ENCODE measurements at places on chromosomes 3 and 15.

DNA sequence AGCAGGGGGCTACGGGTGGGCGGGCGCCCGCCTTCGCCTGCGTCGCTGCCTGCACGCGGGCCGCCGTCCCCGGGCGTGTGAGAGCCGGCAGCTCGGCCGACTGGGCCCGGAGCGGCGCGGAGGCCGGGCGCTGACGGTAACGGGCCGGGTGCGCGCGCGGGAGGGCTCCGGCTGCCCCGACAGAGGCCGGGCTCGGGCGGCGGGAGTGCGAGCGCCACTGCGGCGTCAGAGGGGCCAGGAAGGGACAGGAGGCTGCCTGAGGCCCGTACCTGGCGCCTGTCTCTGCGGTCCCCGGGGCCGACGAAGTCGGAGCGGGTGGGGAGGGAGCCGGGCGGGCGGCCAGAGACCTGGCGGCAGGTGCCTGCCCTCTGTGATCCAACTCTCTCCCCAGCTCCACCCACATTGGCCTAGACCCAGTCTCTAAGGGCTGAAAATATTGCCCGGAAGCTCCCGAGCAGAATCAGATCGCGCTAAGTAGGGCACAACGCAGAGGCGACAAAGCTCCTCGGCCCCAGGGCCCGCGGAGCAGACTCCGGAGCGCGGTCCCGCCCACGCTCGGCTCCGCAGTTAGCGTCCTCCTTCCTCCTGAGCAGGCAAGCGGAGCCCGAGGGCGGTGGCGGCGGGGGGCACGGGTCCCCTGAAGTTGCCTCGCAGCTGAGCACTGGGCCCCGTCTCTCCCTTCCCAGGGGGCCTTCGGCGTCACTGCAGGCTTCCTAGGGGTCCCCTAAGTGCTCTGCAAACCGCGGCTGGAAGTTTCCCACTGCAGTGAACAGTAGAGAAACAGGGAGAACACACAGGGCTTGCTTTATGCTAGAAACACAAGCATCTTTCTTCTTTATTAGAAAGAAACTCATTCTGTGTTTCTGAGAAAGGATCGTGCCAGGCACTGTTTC, at the start of gene MAN2A2:
MAN2A2 (plus strand) TSS at position 463 of the 893 bp plus-strand sequence. CDS start 906 bp downstream, outside the sequence.
- peak; percentile 52 for DNase-seq

DNA sequence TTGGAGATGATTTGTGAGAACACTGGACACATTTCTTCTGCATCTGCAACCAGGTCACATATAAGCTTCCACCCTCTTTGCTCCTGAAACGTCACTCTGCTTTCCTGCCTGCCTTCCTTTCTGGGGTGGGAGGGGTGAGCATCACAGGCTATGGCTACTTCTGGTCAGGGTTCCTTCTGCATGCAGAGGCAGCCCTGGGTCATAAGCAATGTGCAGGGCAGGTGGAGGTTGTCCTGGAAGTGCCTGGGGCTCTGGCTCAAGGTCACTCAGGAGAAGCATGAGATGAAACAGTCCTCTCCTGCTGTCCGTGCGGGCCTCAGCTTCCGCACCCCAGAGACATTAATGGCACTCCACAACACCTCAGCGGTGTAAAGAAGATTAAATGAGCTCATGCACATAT, 15.1 kb downstream of the SLC6A20 start:
- no peak for DNase-seq

DNA sequence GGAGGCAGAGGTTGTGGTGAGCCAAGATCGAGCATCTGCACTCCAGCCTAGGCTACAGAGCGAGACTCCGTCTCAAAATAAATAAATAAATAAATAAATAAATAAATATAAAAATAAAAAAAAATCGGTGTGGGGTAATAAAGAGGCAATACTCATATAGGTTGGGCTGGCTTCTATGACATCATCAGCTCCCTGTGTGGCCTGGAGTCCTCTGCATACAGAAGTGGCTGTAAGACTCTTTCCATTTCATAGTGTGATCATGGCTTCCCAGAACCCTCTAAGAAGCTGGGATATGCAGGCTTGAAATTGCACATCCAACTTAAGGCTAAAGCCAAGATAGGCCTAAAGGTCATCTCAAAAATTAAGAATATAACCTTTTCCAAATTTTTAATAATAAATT, 101.6 kb downstream of the ZIC4 start:
- DNase-seq: no peak

- DNase-seq: no peak
Observed at GRCh38 chr15:63107895-63108546, 13.6 kb upstream of the LACTB start.

DNA sequence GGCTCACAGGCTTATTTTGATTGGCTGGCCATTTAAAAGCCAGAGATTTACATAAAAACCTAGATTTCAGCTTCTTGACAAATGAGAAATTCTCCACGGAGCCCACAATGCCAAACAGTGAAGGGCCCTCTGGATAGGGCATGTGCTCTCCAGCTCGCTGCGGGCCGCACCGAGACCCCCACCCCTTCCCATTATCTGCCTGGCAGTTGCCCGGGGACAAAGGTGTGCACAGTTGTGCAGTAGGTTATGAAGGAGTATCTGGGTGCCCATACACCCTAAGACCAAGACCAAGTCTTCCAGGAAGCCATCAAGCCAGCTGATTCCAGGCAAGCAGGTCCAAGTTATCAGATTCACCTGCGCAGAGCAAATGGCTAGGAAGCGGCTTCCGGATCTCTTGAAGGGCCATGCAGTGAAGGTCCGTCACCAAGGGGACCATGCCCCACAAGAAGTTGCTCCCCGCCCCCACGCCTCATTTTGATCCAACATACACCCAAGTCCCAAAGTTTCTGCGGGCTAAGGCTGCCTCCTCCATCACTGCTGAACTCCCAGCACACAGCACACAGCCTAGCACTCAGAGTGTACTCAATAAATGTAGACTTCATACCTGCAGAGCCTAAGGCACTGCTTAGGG, 1.3 kb downstream of the MRPS25 start:
- no peak for DNase-seq

- DNase-seq: no peak
Observed at GRCh38 chr3:16452261-16452660, 61.2 kb downstream of the RFTN1 start.

DNA sequence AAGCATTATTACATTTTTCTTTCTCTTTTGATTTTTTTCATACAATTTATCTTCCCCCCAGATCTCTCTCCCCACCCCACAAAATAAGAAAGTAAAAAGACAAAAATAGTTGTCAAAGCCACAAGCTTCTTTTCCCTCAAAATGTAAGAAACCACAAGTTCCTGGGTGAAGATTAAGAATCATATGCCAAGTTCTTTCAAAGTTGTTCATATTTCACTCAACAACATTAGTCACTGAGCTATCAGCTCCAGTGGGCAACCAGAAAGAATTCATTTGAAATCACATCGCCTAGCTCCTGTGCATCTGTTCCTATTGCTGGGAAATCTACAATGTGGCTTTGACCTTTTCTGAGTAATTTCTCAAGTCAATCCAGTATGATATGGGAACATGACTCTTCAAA, 681.6 kb upstream of the ARPP21 start:
- no peak for DNase-seq

DNA sequence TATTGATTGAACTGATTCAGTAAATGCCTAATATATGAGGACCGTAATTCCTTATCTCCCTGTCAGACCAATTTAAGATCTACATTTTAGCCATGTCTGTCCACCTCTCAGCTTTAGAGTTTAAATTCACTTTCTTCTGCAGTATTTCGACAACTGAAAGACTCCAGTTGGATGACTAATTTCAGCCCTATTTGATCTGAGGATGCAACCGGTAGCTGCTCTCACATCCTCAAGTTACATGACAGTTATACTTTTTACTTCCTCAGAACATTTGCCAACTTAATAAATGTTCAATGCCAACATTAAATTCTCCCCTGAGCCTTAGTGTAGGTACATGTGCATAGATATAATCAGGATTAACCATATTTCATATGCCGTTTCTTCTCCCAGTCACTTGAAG, 2.5 kb upstream of the HHLA2 start:
- DNase-seq: no peak

DNA sequence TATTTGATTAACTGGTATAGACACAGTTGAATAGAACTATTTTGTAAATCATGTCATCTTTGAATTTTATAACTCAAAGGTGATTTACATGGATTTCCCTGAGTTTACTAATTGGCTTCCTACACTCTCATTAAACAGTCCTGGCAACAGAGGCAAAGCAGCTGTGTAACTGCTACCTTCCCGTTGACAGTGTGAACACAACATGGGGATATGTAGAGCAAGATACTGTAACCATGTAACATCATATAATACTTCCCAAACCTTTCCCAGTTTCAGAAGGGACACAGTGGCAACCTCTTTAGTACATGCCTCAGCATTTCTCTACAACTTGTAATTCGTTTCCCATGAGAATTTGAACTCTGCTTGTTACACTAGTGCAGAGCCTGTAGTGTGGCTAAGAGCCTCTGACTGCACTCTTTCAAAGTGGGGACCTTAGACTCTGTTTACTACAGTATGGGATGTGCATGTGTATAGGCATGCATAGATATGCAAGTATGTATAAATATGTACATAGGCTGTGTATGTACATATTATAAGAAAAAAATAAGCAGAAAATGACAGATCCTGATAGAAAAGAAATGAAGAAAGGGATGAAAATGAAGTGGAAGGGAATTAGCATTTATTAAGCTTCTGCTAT, 299.3 kb downstream of the SLC9A9 start:
- DNase-seq: no peak

GRCh38 chr3:138875096-138875753, 40.5 kb upstream of the PIK3CB start:
- DNase-seq: no peak

- no peak for DNase-seq
Observed at GRCh38 chr15:64701482-64702184, 73.8 kb downstream of the RBPMS2 start.

GRCh38 chr15:42845581-42845980, 75.0 kb downstream of the TTBK2 start:
- no peak for DNase-seq

GRCh38 chr15:87263871-87264270, 992.7 kb downstream of the NTRK3 start:
- DNase-seq: no peak

GRCh38 chr15:44250566-44251205, 37.8 kb upstream of the GOLM2 start:
- DNase-seq: no peak

DNA sequence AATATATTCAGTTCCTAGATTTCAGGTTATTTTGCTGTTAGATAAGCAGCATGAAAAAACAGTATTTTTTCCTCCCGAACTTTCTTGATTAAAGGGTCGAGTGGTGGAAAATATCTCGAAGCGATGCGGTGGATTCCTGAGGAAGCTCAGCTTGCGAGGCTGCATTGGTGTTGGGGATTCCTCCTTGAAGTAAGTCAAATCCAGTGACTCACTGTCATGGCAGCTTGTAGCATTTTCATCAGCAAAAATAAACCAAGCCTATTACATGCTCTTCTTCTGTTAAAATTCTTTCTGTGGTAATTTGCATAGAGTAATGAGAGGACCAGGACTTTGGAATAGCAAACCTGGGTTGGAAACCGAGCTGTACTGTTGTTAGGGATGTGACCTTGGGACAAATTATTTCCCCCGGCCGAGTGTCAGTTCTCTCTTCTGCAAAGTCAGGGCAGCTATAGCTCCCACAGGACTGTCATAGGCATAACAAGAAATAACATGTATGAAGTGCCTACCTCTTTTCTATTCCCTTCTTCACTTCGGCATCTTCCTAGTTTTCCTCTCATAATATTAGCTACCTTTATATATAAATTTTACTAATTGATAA, 75.6 kb downstream of the UBP1 start:
- DNase-seq: no peak

- DNase-seq: no peak
Observed at GRCh38 chr3:160935413-160936095, 169.6 kb downstream of the B3GALNT1 start.

DNA sequence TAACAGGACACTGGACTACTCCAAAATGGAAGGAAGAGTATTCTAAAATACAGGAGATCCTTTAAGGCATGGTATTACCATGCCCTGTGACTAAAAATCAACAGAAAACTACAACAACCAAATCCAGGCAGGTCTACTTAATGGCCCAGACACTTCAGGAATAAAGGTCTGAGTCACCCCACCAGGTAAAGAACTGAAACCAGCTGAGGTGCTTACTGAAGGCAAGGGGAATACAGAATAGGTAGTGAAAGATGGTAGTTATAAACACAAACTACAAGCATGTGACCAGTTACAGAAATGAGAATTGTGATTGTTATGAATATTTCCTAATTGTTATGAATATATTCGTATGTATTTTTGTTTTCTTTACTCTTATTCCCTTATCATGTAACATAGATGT, 13.4 kb downstream of the IFT57 start:
- no peak for DNase-seq

DNA sequence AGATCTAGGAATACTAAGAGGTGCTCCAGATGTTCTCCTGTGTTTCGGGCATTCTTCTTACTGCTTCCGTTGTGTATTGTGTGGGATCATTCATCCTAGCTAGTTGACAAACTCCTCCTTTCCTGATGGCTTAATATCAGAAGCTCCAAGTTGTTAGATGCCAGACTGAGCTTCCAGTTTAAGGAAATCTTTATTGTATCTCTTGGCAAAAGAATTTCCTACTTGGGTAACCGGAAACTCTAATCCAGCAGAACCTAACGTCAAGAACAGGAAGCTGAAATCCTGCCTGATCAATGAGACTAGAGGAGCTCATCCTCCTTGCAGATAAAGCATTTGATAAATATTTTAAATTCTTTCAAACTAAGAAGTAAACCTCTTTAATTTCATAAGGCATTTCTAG, 27.7 kb upstream of the MYH15 start:
- no peak for DNase-seq

DNA sequence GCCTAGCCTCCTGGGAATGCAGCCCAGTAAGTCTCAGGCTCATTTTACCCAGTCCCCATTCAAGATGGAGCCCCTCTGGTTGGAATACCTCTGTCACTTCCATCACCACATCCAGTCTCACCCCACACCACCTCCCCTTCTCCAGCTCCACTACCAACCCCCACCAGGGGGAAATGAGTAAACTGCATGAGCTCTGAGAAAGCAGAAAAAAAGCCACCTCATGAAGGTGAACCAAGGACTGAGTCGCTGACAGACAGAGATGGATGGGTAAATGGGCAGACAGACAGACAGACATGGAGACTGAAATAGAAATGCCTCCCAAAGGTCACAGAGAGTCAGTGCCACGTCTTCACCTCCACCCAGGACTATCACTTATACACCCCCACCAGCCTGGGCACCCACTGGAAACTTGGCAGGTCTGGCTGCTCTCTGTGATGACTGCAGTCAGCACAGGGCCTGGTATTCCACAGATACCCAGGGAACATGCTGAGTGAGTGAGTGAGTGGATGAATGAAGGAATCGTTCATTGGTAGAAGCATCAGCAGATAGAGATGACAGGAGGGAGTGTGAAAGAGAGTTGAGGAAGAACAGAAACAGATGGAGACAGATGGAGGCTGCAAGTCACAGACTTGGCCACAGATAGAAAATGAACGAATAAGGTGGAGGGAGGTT, 4.9 kb upstream of the LOXL1 start:
- DNase-seq: no peak

- DNase-seq: no peak
Observed at GRCh38 chr15:49145651-49146609, 9.5 kb downstream of the COPS2 start.

DNA sequence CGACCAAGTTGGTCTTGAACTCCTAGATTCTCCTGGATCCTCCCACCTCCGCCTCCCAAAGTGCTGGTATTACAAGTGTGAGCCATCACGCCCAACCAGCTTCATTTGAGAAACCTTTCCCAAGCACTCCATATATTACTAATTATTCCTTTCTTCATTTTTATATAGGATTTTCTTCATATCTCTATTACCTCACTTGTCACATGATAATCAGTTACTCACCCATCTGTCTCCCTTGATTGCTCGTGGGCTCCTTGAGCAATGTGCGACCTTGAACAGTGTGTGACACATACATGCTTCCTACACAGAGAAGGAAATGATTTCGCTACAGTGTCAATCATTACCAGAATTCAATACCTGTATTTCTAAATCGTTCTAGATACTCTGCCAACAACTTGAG, 110.7 kb upstream of the C2CD4B start:
- DNase-seq: no peak

Data from activated T-cell treated with anti-CD3 and anti-CD28 coated beads for 1 hour (primary cell).